Progenitor cell of endocrine pancreas (in vitro differentiated cells): ENCODE measurements at places on chromosomes 12 and 14. TPM values are rescaled to one million over a fixed set of nuclear protein-coding genes. Genes with fewer than 3 reads are reported as not detected.

GRCh38 chr12:40106655-40107054, 774 bp upstream of the SLC2A13 start:
- peak overlapping the region; percentile 76 for H3K4me3 ChIP-seq
- peak overlapping the region; percentile 64 for H3K27ac ChIP-seq
- DNase-seq, result no peak
- peaks cover 21% of the 10 kb centered on the region for H3K27me3 ChIP-seq

DNA sequence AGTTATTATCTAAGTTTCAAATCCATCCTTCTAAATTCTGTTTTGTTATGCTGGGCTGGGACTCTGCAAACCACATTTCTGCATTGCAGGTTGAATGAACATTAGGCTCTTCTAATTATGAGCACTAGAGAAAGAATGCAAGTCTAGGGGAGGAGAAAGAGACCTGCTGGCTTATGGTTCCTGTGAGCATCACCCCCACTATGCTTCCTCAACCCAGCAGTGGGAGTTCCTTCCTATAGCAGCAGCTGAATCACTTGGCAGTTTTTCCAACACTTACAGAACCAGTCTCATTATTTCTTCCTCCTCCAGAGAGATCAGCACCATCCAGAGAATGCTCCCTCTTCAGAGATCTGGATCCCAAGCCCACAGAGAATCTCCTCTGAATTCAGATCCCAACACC, 297.7 kb upstream of the CLEC14A start:
- no peaks in the 10 kb centered on the region for H3K4me1 ChIP-seq
- H3K27ac ChIP-seq, result no peak overlapping the region
- no peak overlapping the region for H3K4me3 ChIP-seq

GRCh38 chr14:50319293-50319692, 7.2 kb downstream of the DMAC2L start:
- no peak for DNase-seq
- H3K4me1 ChIP-seq, result no peaks in the 10 kb centered on the region
- no peak overlapping the region for H3K27ac ChIP-seq
- no peak overlapping the region for H3K4me3 ChIP-seq
- H3K36me3 ChIP-seq, result peaks cover 20% of the 10 kb centered on the region
- H3K27me3 ChIP-seq, result no peaks in the 10 kb centered on the region

DNA sequence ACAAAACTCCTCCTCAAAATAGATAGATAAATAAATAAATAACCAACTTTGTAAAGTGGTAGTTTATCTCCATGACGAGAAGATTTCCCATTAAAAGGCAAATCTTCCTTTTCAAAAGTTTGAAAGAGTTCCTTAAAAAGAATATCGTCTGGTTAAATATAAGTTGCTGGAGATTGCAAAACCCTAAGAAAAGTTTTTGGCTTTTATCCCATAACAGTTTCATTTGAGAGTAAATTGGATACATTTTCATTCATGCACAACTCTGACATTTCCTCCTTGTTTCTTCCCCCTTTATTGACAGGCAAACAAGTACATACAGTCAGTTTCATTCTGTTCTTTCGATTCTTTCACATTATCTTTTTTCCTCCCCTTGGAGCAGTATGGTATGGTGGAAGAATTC, 45.4 kb upstream of the BTG1 start:
- H3K36me3 ChIP-seq, result no peaks in the 10 kb centered on the region
- H3K27ac ChIP-seq, result no peak overlapping the region
- DNase-seq, result no peak

DNA sequence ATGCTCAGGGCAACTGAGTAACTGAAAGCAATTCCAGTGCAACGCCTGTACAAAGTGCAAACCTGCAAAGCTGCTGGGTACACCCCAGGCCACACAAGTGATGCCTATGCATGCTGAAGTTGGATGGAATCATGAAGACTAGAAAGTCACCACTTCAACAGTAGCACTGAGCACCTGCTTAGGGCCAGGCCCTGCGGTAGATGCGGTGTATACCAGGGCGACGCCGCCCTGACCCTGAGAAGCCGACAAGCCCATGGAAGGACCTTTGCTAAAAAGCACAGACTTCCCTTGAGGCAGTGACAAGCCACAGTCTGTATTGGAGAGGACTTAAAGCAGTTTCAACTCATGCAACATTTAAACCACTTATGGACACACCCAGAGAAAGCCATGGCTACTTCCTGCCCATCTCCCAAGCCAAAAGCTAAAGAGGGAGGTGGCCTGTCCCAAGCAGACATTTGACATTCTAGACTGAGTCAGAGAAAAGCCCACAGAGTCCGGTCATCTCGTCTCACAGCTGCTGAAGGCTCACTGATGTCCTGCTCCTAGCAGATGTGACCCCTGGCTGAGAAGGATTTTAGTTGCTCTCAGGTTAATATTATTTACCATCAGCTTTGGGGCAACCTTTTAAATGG, 843.9 kb upstream of the TMEM132C start:
- no peak for DNase-seq
- H3K4me3 ChIP-seq, result no peak overlapping the region
- H3K27me3 ChIP-seq, result peaks cover 2% of the 10 kb centered on the region
- no peaks in the 10 kb centered on the region for H3K4me1 ChIP-seq

DNA sequence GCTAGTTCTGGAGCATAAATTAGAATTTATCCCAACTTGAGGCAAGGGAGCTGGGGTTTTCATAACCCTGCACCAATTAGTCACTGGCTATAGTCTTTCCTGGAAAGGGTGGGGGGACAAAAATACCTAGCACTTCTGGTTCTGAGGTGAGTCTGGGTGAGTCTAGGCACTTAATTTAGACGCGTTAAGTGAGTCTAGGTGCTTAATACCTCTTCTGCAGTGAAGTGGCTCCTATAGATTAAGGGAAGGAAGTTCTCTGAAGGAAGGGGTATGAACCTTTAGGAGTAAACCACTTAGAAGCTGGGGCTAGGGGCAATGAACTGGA, 251.7 kb downstream of the EFCAB11 start:
- no peaks in the 10 kb centered on the region for H3K36me3 ChIP-seq
- DNase-seq, result no peak
- no peak overlapping the region for H3K4me3 ChIP-seq
- peaks cover 5% of the 10 kb centered on the region for H3K27me3 ChIP-seq
- H3K4me1 ChIP-seq, result peaks cover 5% of the 10 kb centered on the region

- peaks cover 7% of the 10 kb centered on the region for H3K36me3 ChIP-seq
- H3K4me3 ChIP-seq, result no peak overlapping the region
- no peak for DNase-seq
- no peaks in the 10 kb centered on the region for H3K4me1 ChIP-seq
- H3K27me3 ChIP-seq, result no peaks in the 10 kb centered on the region
Observed at GRCh38 chr14:106619606-106620005, 1093.2 kb downstream of the TMEM121 start.

GRCh38 chr12:125983094-125983783, 918.0 kb downstream of the AACS start:
- DNase-seq, result peak; percentile 81
- H3K4me3 ChIP-seq, result peak overlapping the region; percentile 88
- peaks cover 22% of the 10 kb centered on the region for H3K4me1 ChIP-seq
- peaks cover 13% of the 10 kb centered on the region for H3K27me3 ChIP-seq
- H3K36me3 ChIP-seq, result no peaks in the 10 kb centered on the region

DNA sequence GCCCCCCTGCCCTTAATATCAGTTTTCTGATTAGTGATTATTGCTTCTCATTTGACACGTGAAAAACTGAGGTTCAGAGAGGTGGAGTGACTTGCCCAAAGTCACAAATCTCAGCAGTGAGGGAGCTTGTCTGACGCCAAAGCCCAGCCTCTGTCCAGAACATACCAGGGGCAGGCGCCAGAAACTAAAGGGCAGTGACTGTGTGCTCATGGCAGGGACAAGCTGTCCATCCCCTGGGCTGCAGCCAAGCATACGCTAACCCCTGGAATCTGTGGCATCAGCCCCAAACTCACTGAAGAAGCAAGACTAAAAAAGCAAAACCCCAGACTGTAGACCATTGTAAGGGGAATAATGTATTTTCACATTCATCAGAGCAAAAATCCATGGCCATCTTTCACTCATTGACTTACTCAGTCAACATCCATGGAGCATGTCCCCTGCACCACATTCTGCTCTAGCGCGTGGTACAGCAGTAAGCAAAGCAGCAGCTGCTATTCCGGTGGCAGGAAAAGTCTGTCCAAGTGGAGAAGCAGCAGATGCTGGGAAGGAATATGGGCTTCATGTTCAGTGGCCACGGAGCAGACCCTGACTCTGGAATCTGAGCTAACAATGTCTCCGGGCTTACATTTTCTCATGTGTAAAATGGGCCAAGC, 1.5 kb upstream of the SERPINA4 start:
- no peak overlapping the region for H3K4me3 ChIP-seq
- peaks cover 29% of the 10 kb centered on the region for H3K4me1 ChIP-seq
- no peak for DNase-seq
- H3K27me3 ChIP-seq, result no peaks in the 10 kb centered on the region

GRCh38 chr14:60196291-60196690, 31.1 kb upstream of the DHRS7 start:
- no peaks in the 10 kb centered on the region for H3K36me3 ChIP-seq
- DNase-seq, result no peak
- H3K4me1 ChIP-seq, result no peaks in the 10 kb centered on the region
- no peak overlapping the region for H3K27ac ChIP-seq
- no peak overlapping the region for H3K4me3 ChIP-seq
- no peaks in the 10 kb centered on the region for H3K27me3 ChIP-seq

DNA sequence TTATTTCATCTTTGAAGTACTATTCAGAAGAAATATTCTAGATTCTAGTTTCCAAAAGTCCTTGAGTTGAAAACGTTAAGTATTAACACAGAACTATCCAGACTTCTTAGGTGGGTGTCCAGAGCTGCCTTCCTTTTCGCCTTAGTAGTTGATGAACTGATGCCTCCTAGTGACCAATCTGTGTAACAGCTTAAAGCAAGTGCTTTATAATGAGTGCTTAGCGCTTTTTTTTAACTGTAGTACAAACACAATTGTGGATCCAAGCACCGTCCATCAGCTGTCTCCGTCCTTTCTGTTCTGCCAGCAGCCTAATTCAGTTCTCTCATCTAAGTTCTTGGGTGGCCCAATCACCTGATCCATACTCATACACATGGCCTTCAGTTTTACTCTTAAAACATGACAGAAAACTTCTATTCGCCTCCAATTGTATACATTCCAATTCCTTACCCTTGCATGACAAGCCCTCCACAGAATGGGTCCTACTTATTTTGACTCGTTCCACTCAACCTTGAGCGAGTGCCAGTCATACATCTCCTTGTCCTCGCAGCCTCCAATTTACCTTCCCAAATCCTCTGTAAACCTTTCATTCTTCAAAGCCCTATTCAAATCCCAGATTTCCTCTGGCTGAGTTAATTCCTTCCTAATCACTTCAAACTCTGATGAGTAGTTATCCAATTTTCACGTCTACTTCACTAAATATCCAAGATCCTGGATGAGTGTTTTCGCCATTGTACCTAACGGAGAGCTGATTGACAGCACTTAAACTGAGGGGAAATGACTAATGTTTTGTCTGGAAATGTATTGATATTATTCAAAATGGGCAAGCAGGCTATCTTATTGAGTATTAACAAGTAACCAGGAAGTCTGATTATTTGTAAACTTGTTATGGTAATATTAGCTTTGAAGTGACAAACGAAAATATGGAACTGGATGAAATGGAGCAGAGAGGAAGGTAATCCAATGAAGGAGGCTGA, 5.8 kb upstream of the PHLDA1 start:
- H3K36me3 ChIP-seq, result peaks cover under 1% of the 10 kb centered on the region
- H3K4me3 ChIP-seq, result no peak overlapping the region
- no peak for DNase-seq
- no peak overlapping the region for H3K27ac ChIP-seq

GRCh38 chr12:15205341-15206010, 15.7 kb downstream of the RERG start:
- H3K27ac ChIP-seq, result no peak overlapping the region
- H3K27me3 ChIP-seq, result no peaks in the 10 kb centered on the region
- no peak overlapping the region for H3K4me3 ChIP-seq
- H3K4me1 ChIP-seq, result no peaks in the 10 kb centered on the region
- no peak for DNase-seq
- no peaks in the 10 kb centered on the region for H3K36me3 ChIP-seq

GRCh38 chr14:29804481-29805266, 123.0 kb downstream of the PRKD1 start:
- H3K27me3 ChIP-seq, result no peaks in the 10 kb centered on the region
- H3K4me1 ChIP-seq, result peaks cover 20% of the 10 kb centered on the region
- H3K27ac ChIP-seq, result no peak overlapping the region
- no peaks in the 10 kb centered on the region for H3K36me3 ChIP-seq

DNA sequence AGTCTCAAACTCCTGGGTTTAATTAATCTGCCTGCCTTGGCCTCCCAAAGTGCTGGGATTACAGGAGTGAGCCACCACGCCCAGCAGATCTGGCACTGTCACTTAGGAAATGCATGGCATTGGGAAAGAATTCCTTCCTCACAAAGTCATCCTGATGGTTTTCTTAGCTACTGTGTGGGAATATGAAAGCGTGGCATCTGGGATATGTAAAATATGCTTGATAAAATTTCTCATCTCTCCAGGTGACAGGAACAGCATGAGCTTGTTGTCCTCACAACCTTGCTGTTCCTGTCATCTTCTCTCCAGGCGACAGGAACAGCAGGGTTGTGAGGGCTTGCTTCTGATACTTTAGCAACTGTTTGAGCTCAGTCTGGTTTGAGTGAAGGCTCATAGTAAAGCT, 16.1 kb upstream of the AICDA start:
- peaks cover 1% of the 10 kb centered on the region for H3K36me3 ChIP-seq
- H3K4me3 ChIP-seq, result no peak overlapping the region
- H3K27me3 ChIP-seq, result peaks cover 3% of the 10 kb centered on the region
- peak overlapping the region; percentile 22 for H3K27ac ChIP-seq
- no peak for DNase-seq

DNA sequence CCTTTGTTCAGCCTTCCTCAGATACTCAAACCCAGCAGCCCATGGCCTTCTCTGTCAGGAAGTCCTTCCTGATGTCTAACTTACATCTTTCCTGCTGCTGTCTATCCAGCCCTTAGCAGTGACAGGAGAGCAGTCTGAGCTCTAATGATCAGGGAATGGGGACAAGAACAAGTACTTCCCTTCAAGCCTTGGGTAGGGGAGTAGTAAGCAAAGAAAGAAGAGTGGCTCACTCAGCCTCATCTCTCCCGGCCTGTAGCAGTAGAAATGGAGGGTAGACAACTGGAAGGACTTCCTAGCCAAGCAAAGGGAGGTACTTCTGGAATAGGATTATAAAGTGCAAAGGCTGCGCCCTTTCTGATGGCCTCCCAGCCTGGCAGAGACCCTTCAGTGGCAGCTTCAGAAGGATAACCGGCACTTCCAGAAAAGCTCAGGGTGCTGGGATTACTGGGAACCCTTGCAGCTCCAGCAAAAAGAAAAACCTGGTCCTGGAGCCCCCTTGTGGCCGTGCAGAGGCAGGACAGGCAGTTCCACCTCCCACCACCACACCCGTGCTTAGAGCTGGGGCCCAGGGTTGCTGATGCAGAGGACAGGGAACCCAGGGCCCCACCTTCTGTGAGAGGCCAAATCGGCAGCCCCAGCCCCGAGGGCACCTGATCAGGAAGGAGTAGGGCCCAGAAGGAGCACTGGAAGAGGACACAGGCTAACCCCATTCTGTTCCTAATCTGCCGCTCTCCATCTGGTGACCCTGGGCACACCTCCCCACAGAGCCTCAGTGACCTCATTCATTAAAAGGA, 12.4 kb upstream of the SMUG1 start:
- DNase-seq, result peak; percentile 77
- peaks cover 86% of the 10 kb centered on the region for H3K27me3 ChIP-seq
- no peak overlapping the region for H3K4me3 ChIP-seq
- no peaks in the 10 kb centered on the region for H3K36me3 ChIP-seq
- H3K27ac ChIP-seq, result no peak overlapping the region

- no peaks in the 10 kb centered on the region for H3K4me1 ChIP-seq
- DNase-seq, result no peak
- H3K36me3 ChIP-seq, result peaks cover 4% of the 10 kb centered on the region
- no peak overlapping the region for H3K4me3 ChIP-seq
- no peaks in the 10 kb centered on the region for H3K27me3 ChIP-seq
Observed at GRCh38 chr14:55000381-55000780, 26.5 kb downstream of the WDHD1 start.

The SLC2A14 gene
- 14.5 and 18.6 TPM in 2 replicates for total RNA-seq

The KRT2 gene
- not detected in 2 replicates for total RNA-seq

The KRT73 gene
- not detected in 2 replicates for total RNA-seq

The HOXC12 gene
- total RNA-seq, result not detected in 2 replicates

The RNASE3 gene
- total RNA-seq, result not detected in 2 replicates

The CYP27B1 gene
- 2.0 and 2.5 TPM in 2 replicates for total RNA-seq
